ENCODE measurements at places on chromosomes 16 and 17.

- no peak for DNase-seq
These were observed 32.1 kb downstream of the CTCF start for GRCh38 chr16:67594256-67594915.

GRCh38 chr16:52265446-52265861 is 281.5 kb downstream of the TOX3 start:
- DNase-seq = no peak

GRCh38 chr17:77511514-77512061 is 370.8 kb downstream of the SEC14L1 start:
- DNase-seq = no peak

DNA sequence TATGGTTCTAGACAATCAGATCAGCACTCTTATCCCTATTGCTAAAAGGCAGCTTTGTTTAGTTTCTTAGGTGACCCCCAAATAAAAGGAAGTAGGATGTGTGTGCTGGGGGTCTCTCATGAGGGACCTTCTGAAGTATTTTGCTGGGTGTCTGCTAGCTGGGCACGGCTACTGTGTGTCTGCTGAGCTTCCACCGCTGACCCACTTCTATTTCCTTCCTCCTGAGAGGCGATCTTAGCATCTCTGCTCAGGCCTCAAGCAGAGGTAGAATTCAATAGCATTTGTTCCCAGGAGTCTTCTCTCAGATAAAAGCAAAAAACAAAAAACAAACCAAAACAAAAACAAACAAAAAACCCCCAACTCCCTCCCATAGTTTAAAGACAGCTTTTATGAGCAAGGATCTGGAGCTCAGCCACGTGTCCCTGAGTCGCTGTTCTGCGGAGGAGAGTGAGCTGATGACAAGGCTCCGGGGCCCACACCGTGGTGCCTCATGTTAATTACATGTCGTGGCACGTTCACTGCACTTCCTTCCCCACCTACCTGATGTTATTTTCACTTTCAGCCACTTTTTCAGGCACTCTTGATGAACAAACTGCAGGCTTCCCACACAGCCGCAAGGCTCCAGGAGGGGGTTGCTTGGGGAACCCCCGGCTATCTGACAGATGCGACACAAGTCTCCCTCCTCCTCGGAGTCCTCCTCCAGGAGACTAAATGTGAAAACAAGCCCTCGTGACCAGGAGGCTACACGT is 83.5 kb downstream of the MARCHF10 start:
- DNase-seq = peak; percentile 61

- DNase-seq = no peak
These were observed 30.4 kb upstream of the PITPNA start for GRCh38 chr17:1592751-1593629.

DNA sequence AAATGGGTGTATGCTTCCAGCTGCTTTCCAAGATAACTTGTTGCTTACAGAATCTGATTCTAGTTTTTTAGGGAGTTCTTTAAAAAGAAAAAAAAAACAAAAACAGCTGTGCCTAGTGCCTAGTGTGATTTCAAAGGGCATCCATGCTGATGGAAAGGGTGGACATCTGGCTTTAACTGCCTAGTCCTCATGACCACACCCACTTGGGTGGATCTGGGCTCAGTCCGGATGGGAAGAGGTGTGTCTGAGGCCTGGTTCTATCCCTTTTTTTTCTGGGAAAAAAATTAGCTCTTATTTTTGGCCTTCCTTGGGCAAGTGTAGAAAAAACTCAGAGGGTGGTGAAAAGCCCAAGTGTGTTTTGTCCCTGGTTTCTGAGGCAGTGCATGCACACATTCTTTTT is 132.3 kb upstream of the CDH11 start:
- no peak for DNase-seq

GRCh38 chr17:27157297-27157696 is 136.6 kb upstream of the WSB1 start:
- no peak for DNase-seq
